ENCODE measurements at places on chromosomes 3 and 15. TPM values are rescaled to one million over a fixed set of nuclear protein-coding genes. Genes with fewer than 3 reads are reported as not detected.

Gene SPESP1
- polyA plus RNA-seq = 3.8 TPM

Gene PARP16
- 12.7 TPM for polyA plus RNA-seq

Gene P3H2
- 8.0 TPM for polyA plus RNA-seq

Gene B3GALNT1
- 4.6 TPM for polyA plus RNA-seq

Gene MAP2K5
- polyA plus RNA-seq = 16.3 TPM

Gene TIGIT
- polyA plus RNA-seq = 7.1 TPM

Gene A4GNT
- polyA plus RNA-seq = not detected

Gene UNC13C
- 0.11 TPM for polyA plus RNA-seq

Gene CEP70
- polyA plus RNA-seq = 21.6 TPM

Gene RPUSD3
- 25.5 TPM for polyA plus RNA-seq

Gene SLC12A1
- polyA plus RNA-seq = 0.11 TPM

Gene CHRNA5
- polyA plus RNA-seq = 1.5 TPM

GRCh38 chr15:100131321-100132224 is 210.2 kb downstream of the ADAMTS17 start:
- peaks cover 8% of the 10 kb centered on the region for H3K36me3 ChIP-seq
- no peak overlapping the region for H3K4me3 ChIP-seq
- H3K27ac ChIP-seq = no peak overlapping the region
- H3K4me1 ChIP-seq = no peaks in the 10 kb centered on the region
- no peaks in the 10 kb centered on the region for H3K27me3 ChIP-seq

GRCh38 chr3:30984855-30985749 is 90.6 kb upstream of the GADL1 start:
- H3K27me3 ChIP-seq = no peaks in the 10 kb centered on the region
- H3K27ac ChIP-seq = no peak overlapping the region
- H3K4me1 ChIP-seq = peaks cover 5% of the 10 kb centered on the region
- H3K36me3 ChIP-seq = no peaks in the 10 kb centered on the region

DNA sequence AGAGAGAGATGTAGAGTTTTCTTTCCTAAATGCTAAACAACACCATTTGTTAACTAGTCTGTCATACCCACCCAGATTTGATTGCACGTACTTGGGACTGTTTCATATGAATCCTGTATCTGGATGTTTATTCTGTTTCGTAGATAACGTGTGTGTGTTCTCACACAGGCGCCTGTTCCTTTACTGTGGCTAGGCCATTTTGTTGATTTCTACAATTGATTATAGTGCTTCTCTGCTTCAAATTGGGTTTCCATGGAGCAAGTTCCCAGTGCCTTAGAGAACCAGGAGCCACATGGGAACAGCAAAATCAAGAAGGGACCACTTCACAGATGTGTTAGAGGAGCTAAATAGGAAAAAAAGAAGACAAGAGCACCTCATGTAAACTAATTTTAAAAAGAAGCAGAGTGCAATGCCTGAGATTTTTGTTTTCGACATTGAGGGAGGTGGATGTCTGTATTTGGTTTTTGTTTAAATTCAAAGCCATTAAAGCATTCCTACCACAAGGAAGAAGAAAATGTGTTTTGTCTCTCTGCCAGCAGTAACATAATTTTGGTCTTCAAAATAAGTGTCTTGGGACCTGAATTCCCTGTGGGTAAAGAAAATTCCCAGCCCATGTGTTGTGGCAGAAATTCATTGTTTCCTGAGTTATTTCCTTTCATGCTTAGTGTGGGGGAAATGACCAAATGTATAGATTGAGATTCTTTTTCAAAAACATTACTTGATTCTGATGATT is 424.0 kb upstream of the C2CD4B start:
- H3K27ac ChIP-seq = no peak overlapping the region
- no peaks in the 10 kb centered on the region for H3K36me3 ChIP-seq
- H3K27me3 ChIP-seq = no peaks in the 10 kb centered on the region
- no peak overlapping the region for H3K4me3 ChIP-seq
- H3K4me1 ChIP-seq = no peaks in the 10 kb centered on the region

GRCh38 chr15:39127925-39128617 is 452.8 kb upstream of the THBS1 start:
- H3K4me3 ChIP-seq = no peak overlapping the region
- H3K27me3 ChIP-seq = no peaks in the 10 kb centered on the region
- no peak for DNase-seq
- no peak overlapping the region for H3K27ac ChIP-seq
- no peaks in the 10 kb centered on the region for H3K4me1 ChIP-seq
- H3K36me3 ChIP-seq = no peaks in the 10 kb centered on the region

DNA sequence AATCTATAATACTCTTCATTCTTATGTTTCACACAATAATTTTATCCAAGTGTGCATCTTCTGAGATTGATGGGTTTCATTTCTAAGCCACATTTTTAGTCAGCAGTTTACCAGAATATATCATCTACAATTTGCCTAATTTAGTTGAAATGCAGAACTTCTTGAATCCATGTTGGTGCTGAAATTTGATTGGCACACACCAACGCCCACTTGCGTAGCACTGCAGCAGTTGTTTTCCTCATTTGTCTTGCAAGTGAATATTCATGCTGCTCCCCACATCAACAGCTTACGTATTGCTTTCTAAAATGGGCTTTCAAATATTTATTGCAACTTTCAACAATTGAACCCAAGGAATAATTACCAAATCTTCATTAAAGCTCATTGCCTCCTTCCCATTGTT is 87.8 kb upstream of the CTDSPL start:
- H3K36me3 ChIP-seq = no peaks in the 10 kb centered on the region
- H3K27ac ChIP-seq = no peak overlapping the region
- H3K4me3 ChIP-seq = no peak overlapping the region
- no peaks in the 10 kb centered on the region for H3K27me3 ChIP-seq
- no peaks in the 10 kb centered on the region for H3K4me1 ChIP-seq

DNA sequence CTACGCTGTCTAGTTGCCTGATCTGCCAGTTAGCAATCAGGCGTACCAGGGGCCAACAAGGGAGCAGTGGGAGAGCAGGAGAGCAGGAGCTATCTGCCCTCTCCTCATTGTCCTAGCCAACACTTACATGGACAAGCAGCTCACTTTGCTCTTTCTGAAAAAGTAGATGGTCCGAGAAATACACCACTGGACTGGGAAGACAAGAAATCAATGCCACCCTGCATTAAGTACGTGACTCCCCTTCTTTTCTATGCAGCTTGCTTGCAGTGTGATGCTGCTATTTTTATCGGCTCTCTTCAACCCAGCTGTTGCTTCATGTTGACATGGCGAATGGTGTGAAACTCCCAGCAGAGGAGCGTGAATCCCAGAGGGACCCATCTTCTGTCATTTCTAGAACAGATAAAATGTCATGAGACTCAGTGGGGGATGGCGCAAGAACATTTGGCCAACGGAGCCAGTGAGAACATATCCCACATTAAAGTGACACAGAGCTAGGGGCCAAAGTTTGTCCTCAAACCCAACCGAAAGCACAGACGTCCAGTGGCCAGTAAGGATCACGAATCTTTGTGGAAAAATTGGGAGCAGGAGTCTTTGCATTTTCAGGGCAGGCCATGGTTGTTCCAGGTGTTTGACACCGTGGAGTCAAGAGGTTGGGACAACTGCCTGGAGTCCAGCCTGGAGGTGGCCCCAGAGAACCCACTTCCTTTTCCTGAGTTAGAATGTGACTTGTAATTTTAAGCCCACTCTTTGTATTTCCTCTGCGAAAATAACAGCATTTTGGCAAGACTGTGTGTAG is 53.7 kb upstream of the MEF2A start:
- no peak overlapping the region for H3K4me3 ChIP-seq
- peaks cover 18% of the 10 kb centered on the region for H3K4me1 ChIP-seq
- H3K27ac ChIP-seq = no peak overlapping the region
- no peaks in the 10 kb centered on the region for H3K36me3 ChIP-seq

- H3K4me3 ChIP-seq = no peak overlapping the region
- no peaks in the 10 kb centered on the region for H3K36me3 ChIP-seq
- H3K27me3 ChIP-seq = no peaks in the 10 kb centered on the region
- no peak overlapping the region for H3K27ac ChIP-seq
- no peak for DNase-seq
Measured at GRCh38 chr3:146313746-146314111, 62.8 kb upstream of the PLSCR4 start.

GRCh38 chr3:97969541-97969940 is 2.7 kb downstream of the RIOX2 start:
- H3K27me3 ChIP-seq = no peaks in the 10 kb centered on the region
- no peak for DNase-seq
- H3K4me3 ChIP-seq = no peak overlapping the region
- H3K27ac ChIP-seq = no peak overlapping the region
- no peaks in the 10 kb centered on the region for H3K36me3 ChIP-seq
- H3K4me1 ChIP-seq = peaks cover 22% of the 10 kb centered on the region

- DNase-seq = no peak
- H3K27me3 ChIP-seq = no peaks in the 10 kb centered on the region
- peaks cover 73% of the 10 kb centered on the region for H3K4me1 ChIP-seq
- no peak overlapping the region for H3K4me3 ChIP-seq
Measured at GRCh38 chr15:74794248-74794969, 12.5 kb downstream of the CSK start.

DNA sequence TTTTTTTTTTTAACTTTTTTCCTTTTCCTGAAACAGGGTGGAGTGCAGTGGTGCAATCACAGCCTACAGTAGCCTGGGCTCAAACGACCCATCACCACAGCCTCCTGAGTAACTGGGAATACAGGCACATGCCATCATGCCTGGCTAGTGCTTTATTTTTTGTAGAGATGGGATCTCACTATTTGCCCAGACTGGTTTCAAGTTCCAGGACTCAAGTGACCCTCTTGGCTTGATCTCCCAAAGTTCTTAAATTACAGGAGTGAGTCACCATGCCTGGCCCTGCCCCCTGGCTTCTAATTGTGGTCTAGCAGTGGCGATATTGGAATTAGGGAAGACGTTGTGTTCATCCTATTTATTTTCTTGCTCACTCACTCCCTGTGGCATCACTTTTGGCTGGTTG is 1138.4 kb downstream of the SI start:
- H3K27me3 ChIP-seq = no peaks in the 10 kb centered on the region
- no peaks in the 10 kb centered on the region for H3K4me1 ChIP-seq
- no peak for DNase-seq
- H3K36me3 ChIP-seq = no peaks in the 10 kb centered on the region
- H3K27ac ChIP-seq = no peak overlapping the region

DNA sequence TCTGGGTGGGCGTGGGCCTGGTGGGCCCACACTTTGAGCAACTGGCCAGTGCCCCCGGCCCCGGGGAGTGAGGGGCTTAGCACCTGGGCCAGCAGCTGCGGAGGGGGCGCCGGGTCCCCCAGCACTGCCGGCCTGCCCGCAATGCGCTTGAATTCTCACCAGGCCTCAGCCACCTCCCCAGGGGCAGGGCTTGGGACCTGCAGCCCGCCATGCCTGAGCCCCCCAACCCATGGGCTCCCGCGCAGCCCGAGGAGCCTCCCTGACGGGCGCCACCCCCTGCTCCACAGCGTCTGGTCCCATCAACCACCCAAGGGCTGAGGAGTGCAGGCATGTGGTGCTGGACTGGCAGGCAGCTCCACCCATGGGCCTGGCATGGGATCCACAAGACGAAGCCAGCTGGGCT is 484.3 kb downstream of the UNC13C start:
- H3K27ac ChIP-seq = no peak overlapping the region
- no peaks in the 10 kb centered on the region for H3K36me3 ChIP-seq
- no peaks in the 10 kb centered on the region for H3K27me3 ChIP-seq
- no peak overlapping the region for H3K4me3 ChIP-seq
- no peak for DNase-seq

DNA sequence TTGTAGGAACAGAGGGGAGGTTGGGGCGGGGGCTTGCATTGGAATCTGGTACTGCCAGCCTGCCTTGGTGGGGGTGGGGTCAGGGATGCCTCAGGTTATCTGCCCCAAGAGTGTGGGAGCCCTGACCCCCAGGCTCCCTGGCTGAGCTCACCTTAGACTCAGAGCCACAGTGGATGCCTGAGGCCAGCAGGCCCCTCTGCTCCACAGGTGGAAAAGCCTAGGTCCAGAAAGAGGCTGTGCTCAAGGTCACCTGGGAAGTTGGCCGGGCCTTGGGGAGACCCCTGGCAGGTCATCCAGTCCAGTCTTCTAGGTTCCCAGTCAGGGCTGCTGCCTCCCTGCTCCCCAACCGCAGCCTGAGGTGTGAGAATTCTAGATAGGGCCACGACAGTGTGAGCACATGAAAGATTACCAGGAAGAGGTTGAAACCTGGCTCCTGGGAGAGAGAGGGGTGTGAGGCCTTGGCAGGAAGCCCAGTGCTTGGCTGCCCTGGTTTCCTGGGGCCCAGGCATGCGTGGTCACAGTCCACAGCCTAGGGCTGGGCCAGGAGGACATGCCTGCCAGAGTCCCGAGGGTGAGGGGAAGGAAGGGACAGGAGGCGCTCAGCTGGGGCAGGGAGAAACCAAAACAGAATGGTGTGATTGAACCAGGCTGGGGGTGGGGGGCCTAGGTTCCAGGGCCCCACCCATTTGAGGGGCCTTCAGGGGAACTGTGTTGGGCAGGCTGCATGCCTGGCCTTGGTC is 4.9 kb downstream of the HDAC11 start:
- no peaks in the 10 kb centered on the region for H3K36me3 ChIP-seq
- DNase-seq = no peak
- no peak overlapping the region for H3K27ac ChIP-seq
- peaks cover 5% of the 10 kb centered on the region for H3K27me3 ChIP-seq
- no peak overlapping the region for H3K4me3 ChIP-seq

DNA sequence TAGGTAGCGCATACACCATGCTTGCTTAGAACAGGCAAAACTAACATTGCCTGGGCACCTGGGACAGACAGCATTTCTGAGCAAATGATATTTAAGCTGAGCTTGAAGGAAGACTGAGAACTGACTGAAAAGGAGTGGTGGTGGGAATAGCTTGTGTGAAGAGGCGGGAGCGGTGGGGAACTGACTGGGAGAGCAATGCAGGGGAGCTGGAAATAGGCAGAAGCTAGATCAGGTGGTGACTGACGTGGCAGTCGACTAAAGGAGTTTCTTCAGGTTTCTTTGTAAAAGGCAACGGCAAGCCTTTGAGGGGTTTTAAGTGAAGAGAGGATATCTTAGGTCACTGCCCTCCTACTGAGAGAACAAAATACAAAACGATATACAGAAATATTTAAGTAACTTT is 61.8 kb downstream of the NEO1 start:
- no peaks in the 10 kb centered on the region for H3K27me3 ChIP-seq
- no peaks in the 10 kb centered on the region for H3K4me1 ChIP-seq
- no peak overlapping the region for H3K4me3 ChIP-seq
- DNase-seq = no peak
- no peaks in the 10 kb centered on the region for H3K36me3 ChIP-seq
- no peak overlapping the region for H3K27ac ChIP-seq

- DNase-seq = no peak
- H3K27ac ChIP-seq = no peak overlapping the region
- H3K4me1 ChIP-seq = peaks cover 7% of the 10 kb centered on the region
- H3K4me3 ChIP-seq = peak overlapping the region; percentile 14
- H3K27me3 ChIP-seq = peaks cover 68% of the 10 kb centered on the region
Measured at GRCh38 chr3:141659821-141660613, 78.1 kb upstream of the RNF7 start.

GRCh38 chr3:37913522-37913921 is 51.8 kb downstream of the CTDSPL start:
- H3K36me3 ChIP-seq = no peaks in the 10 kb centered on the region
- no peak overlapping the region for H3K27ac ChIP-seq
- no peak for DNase-seq
- H3K27me3 ChIP-seq = no peaks in the 10 kb centered on the region

GRCh38 chr15:56893364-56893678 is 25.1 kb upstream of the TCF12 start:
- no peaks in the 10 kb centered on the region for H3K36me3 ChIP-seq
- H3K27ac ChIP-seq = no peak overlapping the region
- no peaks in the 10 kb centered on the region for H3K27me3 ChIP-seq
- DNase-seq = no peak

- no peak overlapping the region for H3K4me3 ChIP-seq
- DNase-seq = no peak
- no peaks in the 10 kb centered on the region for H3K27me3 ChIP-seq
- H3K27ac ChIP-seq = no peak overlapping the region
- peaks cover 46% of the 10 kb centered on the region for H3K36me3 ChIP-seq
Measured at GRCh38 chr3:133812872-133813271, 7.3 kb downstream of the SRPRB start.

All from thymus (tissue), 14 donors.